Activated T-cell treated with anti-CD3 and anti-CD28 coated beads, Interleukin-2, amount 50 U/mL, for 24 hours (primary cell): ENCODE measurements at places on chromosomes 12 and 14.

DNA sequence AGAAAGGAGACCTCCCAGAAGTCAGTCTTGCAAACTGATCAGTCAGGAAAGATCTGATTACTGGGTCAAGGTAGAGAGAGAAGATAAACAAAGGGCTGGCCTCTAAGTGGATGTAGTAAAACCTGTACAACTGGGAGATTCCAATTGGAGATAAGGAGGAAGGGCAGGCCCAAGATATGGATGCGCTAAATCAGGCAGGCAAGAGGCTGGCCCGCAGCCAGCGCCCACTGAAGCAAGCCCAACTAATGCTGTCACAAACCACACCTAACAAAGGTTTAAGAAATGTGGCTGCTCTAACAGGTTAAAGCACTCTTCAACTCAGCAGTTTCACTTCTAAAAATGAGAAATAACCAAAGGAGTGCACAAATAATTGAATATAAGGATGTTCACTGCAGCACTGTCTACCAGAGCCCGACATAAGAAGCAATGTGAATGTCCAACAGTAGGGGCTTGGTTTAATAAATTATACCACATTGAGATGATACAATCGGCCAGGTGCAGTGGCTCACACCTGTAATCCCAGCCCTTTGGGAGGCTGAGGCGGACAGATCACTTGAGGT lies 4.7 kb downstream of the GLTP start:
- H3K27ac ChIP-seq, result no peak overlapping the region
- H3K36me3 ChIP-seq, result peaks cover 26% of the 10 kb centered on the region
- no peak overlapping the region for H3K4me3 ChIP-seq
- DNase-seq, result no peak

DNA sequence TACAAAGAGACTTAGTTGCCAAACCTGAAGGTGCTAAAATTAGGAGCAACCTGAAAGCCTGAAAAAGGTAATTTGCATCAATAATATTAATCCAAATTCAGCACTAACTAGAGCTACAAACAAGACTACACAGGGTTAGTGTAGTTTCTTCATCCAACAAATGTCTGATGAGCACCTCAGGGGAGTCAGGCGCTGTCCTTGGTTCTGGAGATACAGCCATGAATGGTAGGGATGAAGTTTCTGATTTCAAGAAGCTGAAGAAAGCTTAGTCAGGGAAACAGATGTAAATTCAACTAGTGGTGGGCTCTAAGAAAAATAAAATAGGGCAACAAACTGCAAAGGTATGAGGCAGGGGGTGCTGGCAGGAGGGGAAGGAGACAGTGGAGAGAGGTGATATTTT lies 266.3 kb downstream of the GLT1D1 start:
- no peak overlapping the region for H3K4me3 ChIP-seq
- no peak overlapping the region for H3K27ac ChIP-seq
- no peak for DNase-seq
- H3K4me1 ChIP-seq, result no peaks in the 10 kb centered on the region
- no peaks in the 10 kb centered on the region for H3K36me3 ChIP-seq

GRCh38 chr14:67392123-67392522 lies 19.8 kb downstream of the PLEK2 start:
- no peak for DNase-seq
- no peaks in the 10 kb centered on the region for H3K27me3 ChIP-seq
- H3K4me1 ChIP-seq, result peaks cover 4% of the 10 kb centered on the region
- H3K36me3 ChIP-seq, result peaks cover 15% of the 10 kb centered on the region

- H3K27me3 ChIP-seq, result no peaks in the 10 kb centered on the region
- peaks cover 6% of the 10 kb centered on the region for H3K36me3 ChIP-seq
- DNase-seq, result peak; percentile 74
- H3K4me1 ChIP-seq, result peaks cover 85% of the 10 kb centered on the region
- H3K4me3 ChIP-seq, result peak overlapping the region; percentile 65
These were observed 3.2 kb upstream of the SYNE3 start for GRCh38 chr14:95519699-95520098.
